ENCODE measurements at places on chromosomes 5 and 9.

GRCh38 chr5:178519155-178519554 lies 71.0 kb downstream of the COL23A1 start:
- no peak for DNase-seq

- no peak for DNase-seq
Measured at GRCh38 chr9:114220061-114220541, 64.8 kb downstream of the COL27A1 start.

DNA sequence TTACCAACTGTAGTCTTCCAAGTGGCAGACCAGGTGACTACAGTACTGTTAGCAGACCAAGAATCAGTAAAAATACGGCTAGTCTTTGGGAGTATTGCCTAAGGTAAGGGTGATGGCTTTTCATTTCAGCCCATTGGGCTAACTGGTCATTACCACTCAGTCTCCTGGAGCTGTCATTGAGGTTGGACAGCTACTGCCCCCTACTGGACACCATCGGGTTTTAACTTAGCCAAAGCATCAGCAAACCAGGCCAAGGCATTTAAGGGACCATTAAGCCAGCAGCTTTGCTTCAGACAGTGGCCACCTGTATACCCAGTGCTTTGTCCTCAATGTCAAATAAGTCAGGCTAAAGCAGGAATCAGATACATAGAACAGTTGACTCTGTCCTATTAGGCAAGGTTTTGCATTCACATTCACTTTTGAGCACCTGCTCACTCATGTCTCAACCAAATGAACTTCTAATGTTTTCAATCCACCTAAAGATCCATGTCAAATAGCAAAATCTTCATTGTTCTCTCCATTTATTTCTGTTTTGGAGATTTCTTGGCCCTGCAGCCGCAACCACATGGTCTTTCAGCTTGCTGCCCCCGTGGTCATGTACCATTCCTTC lies 117.2 kb downstream of the INVS start:
- peak; percentile 60 for DNase-seq

DNA sequence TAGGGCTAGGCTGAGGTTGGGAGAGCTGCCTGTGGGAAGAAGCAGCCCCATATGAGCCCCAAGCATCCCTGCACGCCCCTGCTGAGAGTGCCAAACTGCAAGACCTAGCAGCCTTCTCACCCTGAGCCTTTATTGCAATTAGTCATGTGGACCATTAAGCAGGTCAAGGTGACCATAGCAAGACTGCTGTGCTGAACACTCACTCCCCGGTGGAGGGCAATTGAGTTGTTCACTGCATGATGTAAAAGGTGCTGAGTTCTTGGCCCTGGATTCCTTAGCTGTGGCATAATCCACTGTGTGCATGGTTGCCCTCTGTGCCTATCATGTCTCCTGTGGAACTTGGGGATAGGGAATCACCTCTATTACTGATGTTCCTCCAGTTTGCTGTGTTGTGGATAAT lies 131.1 kb downstream of the FOXD1 start:
- DNase-seq = no peak

DNA sequence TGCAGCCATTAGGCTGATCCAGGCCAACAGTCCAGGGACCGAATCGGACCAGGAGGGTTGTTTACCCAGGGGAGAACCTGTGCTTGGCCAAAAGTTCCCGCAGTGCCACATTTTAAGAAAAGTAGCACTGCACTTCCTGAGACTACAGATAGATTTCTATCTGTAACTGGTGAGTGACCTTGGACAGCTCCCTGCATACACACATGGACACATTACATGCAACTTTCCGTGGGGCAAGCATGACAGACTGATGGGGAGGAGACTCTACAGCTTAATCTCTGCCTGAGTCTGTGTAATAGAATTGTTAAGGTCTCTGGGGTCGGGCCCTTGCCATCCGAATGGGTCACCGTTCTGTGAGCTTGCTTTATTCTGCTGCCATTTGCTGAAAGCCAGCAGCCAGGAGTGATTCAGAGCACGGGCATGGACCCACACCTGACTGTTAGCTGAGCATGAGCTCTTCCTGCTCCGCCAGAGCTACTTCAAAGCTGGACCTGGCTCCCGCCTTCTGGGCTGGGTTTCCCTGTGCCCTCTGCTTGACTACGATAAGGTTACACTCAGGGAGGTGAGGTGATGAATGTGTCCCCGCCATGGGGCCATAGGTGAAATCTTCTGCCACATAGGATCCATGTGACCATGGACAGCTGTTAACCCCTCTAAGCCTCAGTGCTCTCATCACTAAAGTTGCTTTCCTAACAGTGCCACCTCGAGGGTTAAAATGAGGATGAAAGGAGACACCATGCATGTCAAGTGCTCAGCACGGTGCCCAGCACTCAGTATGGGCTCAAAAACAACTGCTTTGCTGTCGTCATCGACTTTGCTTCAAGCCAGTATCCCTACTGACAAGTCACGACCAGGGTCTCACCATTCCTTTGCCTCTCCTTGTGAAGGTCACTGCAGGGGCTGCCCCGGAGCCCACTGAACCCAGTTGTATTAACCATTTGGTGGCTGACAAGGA lies 200.0 kb downstream of the MELK start:
- no peak for DNase-seq

GRCh38 chr5:136199408-136199807 lies 6.4 kb upstream of the SMIM32 start:
- no peak for DNase-seq

DNA sequence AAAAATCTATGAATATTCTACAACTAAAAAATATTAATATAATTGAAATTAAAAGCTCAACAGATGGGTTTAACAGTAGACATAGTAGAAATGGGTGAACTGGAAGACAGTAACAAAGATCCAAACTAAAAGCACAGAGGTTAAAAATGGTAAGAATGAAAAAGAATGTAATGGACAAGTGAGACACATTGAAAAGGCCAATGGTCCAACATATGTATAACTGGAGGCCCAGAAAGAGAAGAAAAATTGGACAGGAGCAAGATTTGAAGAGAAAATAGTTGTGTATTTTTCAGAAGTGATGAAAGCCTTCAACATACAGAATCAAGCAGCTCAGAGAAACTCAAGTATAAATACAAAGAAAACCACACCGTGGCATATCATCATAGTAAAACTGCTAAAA lies 58.6 kb downstream of the PCDHGC5 start:
- DNase-seq = no peak

DNA sequence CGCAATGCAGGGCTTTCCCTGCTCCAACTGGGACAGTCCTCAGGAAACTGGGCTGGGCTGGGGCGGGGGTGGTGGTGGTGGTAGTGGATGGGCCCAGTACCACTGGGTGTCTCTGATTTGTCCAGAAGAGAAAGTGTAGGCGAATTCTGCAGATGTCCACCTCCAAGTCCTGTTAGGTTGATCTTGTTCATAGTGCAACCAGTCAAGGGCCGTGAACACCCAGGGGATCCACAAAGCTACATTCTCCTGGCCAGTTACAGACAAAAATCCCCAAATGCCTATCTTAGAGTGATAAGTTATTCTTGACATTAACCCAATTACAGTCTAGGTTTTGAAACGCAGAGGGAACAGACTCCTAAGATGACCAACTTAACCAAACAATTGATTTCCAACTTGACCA lies 97.5 kb upstream of the SHB start:
- no peak for DNase-seq

- no peak for DNase-seq
Measured at GRCh38 chr9:111120526-111120925, 82.3 kb upstream of the LPAR1 start.

GRCh38 chr5:96326902-96327301 lies 106.1 kb downstream of the PCSK1 start:
- no peak for DNase-seq

DNA sequence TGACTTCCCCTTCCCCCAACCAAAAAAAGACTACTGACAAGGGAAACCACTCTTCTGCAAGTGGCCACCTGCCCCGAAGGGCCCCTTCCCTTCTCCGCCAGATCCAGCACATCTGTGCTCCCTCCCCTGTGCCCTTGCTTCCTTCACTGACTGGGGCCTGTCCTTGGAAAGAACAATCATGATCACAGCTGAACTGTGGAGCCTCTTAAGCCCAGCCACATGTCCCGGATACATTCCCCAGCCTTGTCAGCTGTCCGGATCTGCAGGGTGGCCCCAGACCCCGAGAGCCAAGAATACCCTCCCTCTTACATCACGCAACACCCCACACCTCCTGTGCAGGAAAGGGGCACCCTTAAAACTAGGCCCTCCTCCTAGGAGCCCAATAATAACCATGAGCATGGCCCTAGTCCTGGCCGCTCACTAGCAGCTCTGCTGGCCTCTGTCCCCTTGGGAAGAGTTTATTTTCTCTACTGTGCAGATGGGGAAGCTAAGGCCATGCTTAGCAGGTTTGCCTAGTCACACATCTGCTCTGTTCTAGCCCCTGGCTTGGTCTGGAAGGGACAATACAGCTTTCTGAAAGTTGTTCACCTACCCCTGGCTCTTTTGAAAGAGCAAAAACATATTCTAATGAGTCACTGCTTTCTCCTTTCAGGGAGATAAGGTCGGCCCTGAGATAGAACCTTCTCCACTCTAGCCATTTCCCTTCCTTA lies 3.8 kb downstream of the SPRY4 start:
- DNase-seq = no peak

- DNase-seq = no peak
Measured at GRCh38 chr5:101877451-101877850, 418.6 kb downstream of the SLCO4C1 start.

GRCh38 chr9:89356782-89357181 lies 38.5 kb downstream of the SECISBP2 start:
- no peak for DNase-seq

DNA sequence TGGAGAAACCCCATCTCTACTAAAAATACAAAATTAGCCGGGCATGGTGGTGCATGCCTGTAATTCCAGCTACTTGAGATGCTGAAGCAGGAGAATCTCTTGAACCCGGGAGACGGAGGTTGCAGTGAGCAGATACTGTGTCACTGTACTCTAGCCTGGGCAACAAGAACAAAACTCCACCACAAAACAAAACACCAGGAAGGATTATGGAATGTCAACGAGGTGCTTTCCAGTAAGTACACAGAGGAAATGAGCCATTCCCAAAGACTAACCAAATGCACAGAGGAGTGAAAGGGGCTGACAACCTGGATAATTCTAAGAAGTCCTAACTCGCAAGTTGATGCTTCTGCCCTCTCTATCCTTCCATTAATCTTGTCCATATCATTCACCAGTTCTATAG lies 126.1 kb upstream of the RETREG1 start:
- DNase-seq = no peak

GRCh38 chr5:144503123-144503522 lies 332.4 kb downstream of the KCTD16 start:
- no peak for DNase-seq

DNA sequence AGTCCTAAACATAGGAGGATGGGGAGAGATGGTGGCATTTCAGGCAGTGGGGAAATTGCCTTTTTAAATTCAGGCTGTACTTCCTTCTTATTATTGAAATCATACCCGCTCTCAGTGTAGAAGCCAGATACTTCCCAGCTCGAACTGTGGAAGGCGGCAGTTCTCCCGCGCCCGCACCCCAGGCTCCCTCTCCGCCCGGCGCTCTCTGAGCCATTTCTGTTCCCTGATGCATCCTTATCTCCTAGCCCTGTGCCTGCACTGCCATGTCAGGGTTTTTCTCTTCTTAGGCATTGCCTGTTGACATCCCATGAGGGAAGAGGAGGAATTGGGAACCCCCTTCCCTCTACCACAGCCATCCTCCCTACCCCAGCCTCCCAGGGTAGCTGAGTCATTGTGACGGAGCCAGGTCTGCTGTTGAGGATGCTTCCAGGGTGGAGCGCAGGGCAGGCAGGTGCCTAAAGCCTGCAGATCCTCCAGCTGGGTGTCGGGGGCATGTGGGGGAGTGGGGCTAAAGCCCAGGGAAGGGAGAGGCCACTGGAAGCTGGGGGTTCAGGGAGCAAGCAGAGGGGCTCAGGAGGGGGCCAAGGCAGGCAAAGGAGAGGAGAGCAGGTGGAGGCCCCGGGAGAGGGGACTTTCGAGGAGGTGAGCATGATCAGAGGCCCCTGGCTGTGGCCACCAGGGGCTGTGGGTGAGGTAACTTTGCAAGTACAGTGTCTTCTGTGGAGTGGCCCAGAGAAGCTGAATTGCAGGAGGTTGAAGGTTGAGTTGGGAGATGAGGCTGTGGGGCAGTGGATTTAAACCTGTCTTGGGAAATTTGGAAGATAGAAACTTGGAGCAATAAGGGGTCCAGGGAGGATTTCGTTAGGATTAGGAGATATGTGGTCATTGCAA lies 16.2 kb downstream of the LAMC3 start:
- no peak for DNase-seq

DNA sequence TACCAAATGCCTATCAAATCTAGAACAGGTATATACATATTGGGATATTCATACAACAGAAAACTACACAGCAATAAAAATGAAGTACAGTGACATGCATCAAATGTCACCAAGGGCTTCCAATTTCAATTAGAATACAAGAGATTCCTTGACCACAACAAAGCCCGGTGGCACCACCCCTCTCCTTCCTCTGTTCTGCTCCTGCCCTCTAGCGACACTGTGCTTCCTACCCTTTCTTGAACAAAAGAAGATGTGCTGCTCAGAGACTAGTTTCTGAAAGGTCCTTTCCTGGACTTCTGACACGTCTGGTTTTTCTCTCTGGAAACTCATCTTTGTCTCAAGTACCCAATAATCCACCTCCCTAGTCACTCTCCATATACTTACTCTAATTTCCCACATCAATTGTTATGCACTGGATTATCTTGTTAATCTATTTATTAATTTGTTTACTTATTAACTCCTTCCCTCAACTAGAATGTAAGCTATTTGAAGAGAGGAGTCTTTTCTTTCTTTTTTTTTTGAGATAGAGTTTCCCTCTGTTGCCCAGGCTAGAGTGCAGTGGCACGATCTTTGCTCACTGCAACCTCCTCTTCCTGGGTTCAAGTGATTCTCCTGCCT lies 70.4 kb upstream of the CTSV start:
- peak; percentile 71 for DNase-seq

- no peak for DNase-seq
Measured at GRCh38 chr5:61048534-61048933, 103.5 kb downstream of the NDUFAF2 start.

- no peak for DNase-seq
Measured at GRCh38 chr5:1967736-1968135, 85.0 kb upstream of the IRX4 start.

DNA sequence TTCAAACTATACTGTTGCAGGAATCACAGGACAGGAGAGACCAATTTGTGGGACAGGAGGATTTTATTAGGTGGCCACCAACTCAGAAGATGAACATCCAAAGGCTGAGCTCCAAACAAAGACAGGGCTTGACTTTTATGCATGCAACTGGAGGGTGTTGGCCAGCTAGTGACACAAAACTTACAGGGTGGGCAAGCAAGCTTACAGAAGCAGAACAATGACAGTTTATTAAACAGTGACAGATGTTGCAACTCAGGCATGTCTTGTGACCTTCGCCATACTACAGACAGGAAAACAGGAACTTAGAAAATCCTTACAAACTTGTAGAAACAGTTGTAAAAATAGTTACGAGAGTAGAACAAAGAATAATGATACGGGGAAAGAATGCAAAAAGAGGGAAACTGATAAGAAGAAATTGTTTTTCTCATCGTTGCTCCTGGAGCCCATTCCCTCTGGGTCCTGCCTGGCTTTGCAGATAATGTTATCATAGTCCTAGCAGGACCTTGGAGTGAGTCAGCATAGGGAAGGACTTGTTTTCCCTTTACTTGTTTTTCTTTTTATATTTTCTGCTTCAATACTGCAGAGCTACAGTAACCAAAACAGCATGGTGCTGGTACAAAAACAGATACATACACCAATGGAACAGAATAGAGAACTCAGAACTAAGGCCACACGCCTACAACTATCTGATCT lies 2083.0 kb upstream of the ACO1 start:
- DNase-seq = peak; percentile 84

GRCh38 chr5:10903786-10904560 lies 142.9 kb upstream of the DAP start:
- no peak for DNase-seq

- no peak for DNase-seq
Measured at GRCh38 chr5:50923768-50924494, 257.5 kb downstream of the PARP8 start.

GRCh38 chr5:55625589-55625909 lies 86.6 kb downstream of the SLC38A9 start:
- no peak for DNase-seq

All from AML-193 (cell line).